ENCODE measurements at places on chromosomes 2 and 18.

- DNase-seq = no peak
Measured at GRCh38 chr2:230220347-230220969, 674 bp upstream of the SP110 start.

- DNase-seq = no peak
Measured at GRCh38 chr18:23529604-23530003, 26.3 kb downstream of the RMC1 start.

DNA sequence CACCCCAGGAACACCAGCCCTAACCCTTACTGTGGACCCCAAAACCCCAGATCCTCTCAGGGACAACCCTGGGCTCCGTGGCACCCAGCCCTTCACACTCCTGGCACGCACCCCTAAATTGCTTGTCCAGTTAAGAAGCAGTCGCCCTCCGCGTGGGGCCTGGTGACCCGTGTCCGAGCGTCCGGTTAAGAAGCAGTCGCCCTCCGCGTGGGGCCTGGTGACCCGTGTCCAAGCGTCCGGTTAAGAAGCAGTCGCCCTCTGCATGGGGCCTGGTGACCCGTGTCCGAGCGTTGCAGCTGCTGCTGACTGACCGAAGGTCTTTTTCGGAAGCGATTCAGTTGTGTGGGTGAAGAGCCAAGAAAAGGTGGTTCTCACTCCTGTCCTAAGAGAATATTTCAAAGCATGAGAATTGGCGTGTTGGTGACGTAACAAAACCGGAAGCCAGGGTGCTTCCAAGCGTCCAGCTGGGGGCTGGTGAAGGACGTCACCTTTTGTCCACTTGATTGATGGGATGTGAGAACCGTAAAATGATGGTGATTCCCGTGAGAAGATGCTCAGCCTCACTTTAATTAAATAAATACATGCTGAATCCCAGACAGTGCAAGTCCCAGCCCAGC lies 70.5 kb downstream of the KCNG2 start:
- DNase-seq = no peak

GRCh38 chr2:86068136-86068588 lies 37.5 kb downstream of the POLR1A start:
- no peak for DNase-seq
